LHCN-M2 (cell line): ENCODE measurements at places on chromosomes 3 and 15. TPM values are rescaled to one million over a fixed set of nuclear protein-coding genes. Genes with fewer than 3 reads are reported as not detected.
A peak's percentile ranks its signal among the peaks of the same experiment; 100 is the strongest.

- no peak for DNase-seq
Measured at GRCh38 chr3:9536212-9536611, 17.4 kb downstream of the LHFPL4 start.

- DNase-seq: peak; percentile 17
Measured at GRCh38 chr3:79598594-79598993, 169.2 kb downstream of the ROBO1 start.

GRCh38 chr3:63979093-63979885 is 44.0 kb downstream of the PSMD6 start:
- peak; percentile 77 for DNase-seq

DNA sequence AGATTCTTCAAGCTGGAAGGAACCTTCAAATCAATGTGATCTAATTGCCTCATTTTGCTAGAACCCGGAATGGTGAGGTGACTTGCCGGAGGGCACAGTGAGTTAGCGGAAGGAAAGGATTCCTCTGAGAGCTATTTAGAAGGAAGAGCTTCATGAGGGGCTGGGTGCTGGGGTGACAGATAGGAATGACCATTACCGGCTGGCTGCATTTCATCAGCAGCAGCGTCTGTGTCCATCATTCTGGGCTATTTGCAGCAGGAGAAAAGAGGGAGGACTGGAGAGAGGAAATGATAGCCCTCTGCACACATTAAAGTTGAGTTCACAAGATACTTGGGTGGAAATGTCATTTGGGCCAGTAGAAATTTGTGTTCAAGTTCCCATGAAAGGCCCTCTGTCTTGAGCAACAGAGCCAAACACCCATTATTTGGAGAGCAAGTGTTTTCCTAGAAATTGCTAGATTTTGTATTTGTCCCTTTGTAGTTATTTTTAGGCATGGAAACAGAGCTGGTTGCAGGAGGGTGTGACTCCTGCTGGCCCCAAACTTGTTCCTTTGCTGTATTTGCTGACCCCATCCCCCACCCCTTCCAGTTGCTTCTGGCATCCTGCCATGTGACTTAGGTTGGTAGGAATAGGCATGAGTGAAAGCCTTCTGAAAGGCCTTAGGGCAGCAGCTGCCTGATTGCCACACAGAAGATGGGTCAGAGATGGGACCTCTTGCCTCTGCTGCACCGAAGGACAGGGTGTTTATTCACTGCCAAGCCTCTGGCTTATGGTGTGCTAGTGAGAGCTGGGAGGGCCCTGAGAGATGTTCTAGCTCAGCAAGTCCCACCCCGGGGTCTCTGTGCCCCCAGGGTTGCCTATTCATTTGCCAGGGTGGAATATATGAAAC is 87.5 kb upstream of the PLXNA1 start:
- DNase-seq: peak; percentile 94

The MINDY2 gene
- 11.7 and 13.4 TPM in 2 replicates for total RNA-seq

The CD47 gene
- 82.0 and 97.1 TPM in 2 replicates for total RNA-seq
